ENCODE measurements at places on chromosomes 1 and 21.

GRCh38 chr1:182374101-182374834 lies 17.3 kb downstream of the GLUL start:
- DNase-seq, result no peak

DNA sequence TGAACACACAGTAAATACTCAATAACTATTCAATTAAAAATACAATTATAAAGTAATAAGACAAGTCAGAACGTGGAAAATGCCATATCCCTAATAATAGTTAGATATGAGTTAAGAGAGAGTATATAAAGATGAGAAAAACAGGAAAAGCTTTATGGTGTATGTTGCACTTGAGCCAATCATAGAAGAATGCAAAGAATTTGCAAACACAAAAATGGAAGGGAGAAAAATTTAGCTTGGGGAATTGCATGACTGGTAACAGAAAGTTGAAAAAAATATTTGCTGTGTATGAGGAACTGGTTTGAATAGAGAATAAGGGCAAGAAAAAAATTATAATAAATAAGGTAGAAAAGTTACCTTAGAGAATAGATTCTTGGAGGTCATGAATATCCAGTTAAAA lies 739.6 kb upstream of the CXADR start:
- DNase-seq, result no peak

DNA sequence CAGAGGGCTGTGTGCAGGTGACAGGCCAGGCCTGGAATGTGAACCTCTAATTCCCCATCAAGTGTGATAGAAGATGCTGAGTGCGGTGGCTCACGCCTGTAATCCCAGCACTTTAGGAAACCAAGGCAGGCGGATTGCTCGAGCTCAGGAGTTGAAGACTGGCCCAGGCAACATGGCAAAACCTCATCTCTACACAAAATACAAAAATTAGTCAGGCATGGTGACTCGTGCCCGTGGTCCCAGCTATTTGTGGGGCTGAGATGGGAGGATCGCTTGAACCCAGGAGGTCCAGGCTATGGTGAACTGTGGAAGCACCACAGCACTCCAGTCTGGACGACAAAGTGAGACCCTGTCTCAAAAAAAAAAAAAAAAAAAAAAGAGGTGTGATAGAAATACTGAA lies 40.1 kb upstream of the PUM1 start:
- no peak for DNase-seq

DNA sequence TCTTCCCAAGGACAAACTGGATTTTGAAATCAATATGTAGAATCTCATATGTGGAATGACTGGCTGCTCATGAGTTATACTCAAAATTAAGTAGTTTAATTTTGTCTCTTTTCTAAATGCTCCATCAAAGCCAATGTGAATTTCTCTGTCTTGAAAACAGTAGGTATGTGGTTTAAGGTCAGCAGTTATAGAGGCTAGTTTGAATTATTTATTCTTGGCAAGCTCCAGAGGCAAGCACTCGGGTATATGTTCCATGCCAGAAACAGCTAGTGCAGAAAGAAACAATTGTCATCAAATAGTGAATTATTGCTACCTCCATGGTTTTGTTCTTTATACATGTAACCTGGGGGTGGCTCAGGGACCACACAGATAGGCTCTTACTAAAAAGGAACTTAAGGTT lies 63.5 kb downstream of the LRIG2 start:
- DNase-seq, result no peak

DNA sequence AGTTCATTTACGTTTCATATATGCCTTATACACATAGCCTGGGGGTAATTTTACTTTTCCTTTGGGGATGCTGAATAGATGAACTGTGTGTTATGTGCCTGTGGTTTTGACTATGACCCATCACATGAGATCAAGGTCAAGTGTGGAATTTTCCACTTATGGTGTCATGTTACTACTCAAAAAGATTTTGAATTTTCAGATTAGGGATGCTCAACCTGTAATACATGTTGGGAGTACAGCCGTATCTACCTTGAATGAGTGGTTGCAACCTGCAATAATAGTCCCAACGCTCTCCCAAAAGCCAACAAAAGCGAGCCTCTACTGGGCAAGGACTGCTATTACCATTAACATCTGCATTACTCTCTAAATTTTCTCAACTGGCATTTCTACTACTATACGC lies 68.5 kb upstream of the SDC3 start:
- no peak for DNase-seq

All from stimulated activated CD4-positive, alpha-beta T cell treated with anti-CD3 and anti-CD28 coated beads, Interleukin-12 subunit alpha, Interleukin-12 subunit beta, amount 100 ng/mL, for 48 hours (primary cell).